ENCODE measurements at places on chromosomes 11 and 22.

DNA sequence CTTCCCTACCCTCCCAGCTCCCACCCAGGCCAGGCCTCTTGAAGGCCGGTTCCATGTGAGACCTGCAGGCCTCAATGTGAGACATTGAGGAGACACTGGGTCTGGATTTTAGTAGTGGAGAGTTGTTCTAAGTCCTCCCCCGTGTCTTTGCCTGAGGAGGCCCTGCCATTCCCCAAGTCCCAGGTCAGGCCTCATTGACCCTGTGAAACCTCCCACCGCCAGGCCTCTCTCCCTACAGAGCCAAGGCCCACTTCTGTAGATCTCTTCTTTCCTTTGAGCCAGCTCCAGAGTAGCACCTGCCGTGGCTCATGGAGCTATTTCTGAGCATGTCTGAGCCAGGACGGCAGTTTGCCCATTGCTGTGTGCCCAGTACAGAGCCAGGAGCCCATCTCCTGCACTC, 1419.6 kb downstream of the TBC1D22A start:
- no peak for DNase-seq

DNA sequence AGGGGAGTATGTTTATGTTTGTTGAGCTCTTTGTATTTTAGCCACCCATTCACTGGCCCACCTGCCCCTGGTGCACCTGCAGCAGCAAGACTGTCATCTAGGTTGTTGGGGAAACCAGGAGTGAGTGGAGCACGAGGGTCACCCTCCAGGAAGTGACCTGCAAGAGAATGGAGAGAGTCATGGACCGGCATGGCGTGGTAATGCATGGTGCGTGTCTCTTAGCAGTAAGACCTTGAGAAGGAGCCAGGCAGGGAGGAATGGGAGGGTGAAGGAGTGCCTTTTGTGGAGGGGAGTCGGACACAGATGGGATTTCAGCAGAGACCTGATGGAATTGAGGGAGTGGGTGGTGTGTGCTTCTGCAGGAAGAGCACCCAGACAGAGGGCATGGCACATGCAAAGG, 37.9 kb downstream of the KCNQ1 start:
- DNase-seq: no peak

GRCh38 chr11:119436093-119436492, 13.1 kb upstream of the THY1 start:
- no peak for DNase-seq

DNA sequence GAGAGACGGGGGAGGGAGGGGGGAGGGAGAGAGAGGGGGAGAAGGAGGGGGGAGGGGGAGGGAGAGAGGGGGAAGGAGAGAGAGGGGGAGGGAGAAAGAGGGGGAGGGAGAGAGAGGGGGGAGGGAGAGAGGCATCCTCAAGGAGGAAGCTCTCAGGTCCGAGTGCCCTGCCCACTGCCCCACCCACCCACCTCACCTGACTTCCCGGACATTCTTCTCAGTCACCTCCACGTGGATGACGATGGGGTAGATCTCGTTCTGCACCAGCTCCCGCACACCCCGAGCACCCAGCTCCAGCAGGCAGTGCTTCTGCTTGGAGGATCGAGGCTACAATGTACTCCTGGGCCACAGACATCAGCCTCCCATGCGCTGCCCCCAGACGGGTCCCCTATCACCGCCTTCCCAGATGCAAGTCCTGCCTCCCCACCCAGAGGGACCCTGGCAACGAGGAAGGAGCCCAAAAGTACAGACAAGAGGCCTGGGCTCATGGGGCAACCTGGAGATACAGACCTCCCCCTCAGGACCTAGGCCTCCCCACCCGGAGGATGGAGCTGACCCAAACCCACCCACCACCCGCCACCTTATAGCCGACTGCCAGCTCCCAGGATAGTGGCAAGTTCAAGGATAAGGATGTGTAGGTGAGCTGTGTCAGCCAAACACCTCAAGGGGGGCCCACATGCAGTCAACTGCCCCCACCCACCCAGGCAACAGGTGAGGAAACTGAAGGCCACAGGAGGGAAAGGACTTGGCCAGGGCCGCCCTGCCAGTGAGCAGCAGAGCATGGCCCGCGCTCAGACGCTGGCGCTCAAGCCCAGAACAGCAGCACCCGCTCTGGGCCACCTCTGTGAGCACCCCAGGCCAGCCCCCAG, 5.6 kb upstream of the MFNG start:
- DNase-seq: no peak

Measured in muscle of arm (tissue), 14 donors.